ENCODE measurements at places on chromosomes 3 and 15. TPM values are rescaled to one million over a fixed set of nuclear protein-coding genes. Genes with fewer than 3 reads are reported as not detected.
A peak's percentile ranks its signal among the peaks of the same experiment; 100 is the strongest.

The FSTL1 gene
- 265 TPM for total RNA-seq

The ERICH6 gene
- total RNA-seq = 0.57 TPM

GRCh38 chr3:197501496-197501878 lies 54.3 kb downstream of the BDH1 start:
- DNase-seq = no peak

GRCh38 chr15:73346735-73347312 lies 21.9 kb downstream of the HCN4 start:
- peak; percentile 46 for DNase-seq

- no peak for DNase-seq
These were observed 91.8 kb upstream of the PFN2 start for GRCh38 chr3:150062492-150062891.

- no peak for DNase-seq
These were observed 302.9 kb downstream of the TLE3 start for GRCh38 chr15:69794645-69795469.

Data from prostate gland (tissue), 2 donors.